ENCODE measurements at places on chromosomes 2 and 18.
A peak's percentile ranks its signal among the peaks of the same experiment; 100 is the strongest.

GRCh38 chr2:187922846-187923245 lies 368.6 kb upstream of the TFPI start:
- DNase-seq: peak; percentile 84

DNA sequence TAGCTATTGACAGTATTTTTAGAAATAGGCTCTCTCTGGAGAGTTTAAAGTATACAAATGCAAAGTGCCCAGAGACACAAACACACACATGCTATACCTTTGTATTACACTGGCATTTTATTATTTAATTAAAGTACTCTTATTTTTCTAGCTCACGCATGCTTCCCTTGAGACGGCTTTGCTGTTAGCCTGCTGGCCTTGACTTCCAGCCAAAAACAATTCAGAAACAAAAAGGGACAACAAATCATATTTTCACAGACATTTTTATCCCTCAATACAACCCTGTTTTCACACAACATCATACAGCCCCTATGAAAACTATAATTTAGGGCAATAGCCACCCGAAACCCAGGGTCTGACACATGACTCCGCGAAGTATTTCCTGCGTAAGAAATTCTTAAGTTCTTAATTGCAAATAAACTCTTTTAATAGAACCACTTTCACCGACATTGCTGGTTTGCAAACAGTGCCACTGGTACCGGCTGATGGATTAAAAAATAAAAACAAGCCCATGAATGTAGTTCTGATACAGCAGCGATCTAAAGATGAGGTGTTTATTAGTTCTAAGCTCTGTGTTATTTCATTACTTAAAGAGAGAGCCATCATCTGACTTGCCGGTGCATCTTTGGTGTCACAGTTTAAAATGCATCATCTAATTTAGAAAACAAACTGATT lies 185.1 kb downstream of the TCF4 start:
- peak; percentile 42 for DNase-seq

- DNase-seq: no peak
Measured at GRCh38 chr2:60499651-60500265, 53.7 kb downstream of the BCL11A start.

- no peak for DNase-seq
Measured at GRCh38 chr2:126663184-126663963, 7.4 kb downstream of the GYPC start.

DNA sequence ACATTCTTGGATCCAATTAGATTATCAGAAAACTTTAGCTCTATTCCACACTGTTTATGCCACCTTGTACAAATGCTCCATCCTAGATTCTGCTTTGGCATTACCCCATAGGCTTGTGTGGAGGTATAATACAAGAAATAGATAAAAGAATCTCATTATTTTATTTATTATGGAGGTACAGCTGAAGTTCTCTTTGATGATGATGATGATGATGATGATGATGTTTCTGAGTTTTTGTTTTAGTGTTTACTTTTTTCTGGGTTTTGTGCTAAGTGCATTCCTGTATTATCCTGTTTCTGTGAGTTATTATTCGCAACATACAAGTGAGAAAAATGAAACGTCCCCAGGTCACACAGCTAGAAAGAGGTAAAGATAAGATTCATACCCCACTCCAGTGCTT lies 43.4 kb downstream of the ANXA4 start:
- DNase-seq: no peak

DNA sequence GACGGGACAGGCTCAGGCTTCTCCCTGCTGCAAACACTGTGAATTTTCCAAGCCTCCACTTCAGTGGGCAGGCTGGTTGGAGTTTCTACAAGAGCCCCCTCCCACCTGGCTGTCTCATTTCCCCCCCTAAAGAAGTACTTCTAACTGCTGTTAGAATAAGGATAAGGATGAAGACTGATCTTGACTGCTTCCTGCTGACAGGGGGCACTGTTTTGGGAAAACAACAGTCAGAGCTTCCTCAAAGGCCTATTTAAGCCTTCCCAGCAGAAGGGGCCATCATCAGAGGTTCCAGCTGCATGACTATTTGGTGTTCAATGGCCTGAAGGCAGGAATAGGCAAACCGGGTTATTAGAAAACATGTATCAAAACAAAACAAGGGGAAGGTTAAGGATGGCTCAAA lies 1162.8 kb downstream of the DSC3 start:
- DNase-seq: no peak

GRCh38 chr2:74528600-74529356 lies 728 bp downstream of the AUP1 start:
- DNase-seq: no peak

DNA sequence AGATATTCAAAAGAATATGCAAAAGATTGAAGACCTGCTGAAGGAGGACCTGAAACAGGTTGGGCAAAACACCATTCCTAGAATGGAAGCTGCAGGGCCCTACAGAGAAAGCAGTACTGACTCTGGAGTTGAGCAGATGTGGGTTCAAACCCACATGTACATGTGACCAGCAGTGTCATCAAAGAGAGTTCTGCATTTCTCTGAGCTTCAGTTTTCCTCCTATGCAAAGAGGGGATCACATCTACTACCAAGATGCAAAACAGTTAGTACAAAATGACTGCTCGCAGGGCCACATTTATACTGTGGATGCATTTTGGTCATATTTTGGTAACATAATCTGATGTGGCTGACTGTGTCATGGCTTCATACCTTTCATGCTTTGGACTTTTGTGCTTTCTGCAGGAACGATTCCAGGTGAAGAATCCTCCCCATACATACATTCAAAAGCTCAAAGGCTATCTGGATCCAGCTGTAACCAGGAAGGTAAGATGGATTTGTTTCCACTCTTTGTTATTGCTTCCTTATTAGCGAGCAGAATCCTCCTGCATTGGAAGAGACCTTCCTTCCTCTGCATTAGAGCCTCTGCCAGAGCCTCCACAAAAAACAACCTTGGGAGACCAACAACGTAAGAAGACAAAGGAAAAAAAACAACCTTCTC lies 174.8 kb downstream of the PRPF40A start:
- DNase-seq: no peak

DNA sequence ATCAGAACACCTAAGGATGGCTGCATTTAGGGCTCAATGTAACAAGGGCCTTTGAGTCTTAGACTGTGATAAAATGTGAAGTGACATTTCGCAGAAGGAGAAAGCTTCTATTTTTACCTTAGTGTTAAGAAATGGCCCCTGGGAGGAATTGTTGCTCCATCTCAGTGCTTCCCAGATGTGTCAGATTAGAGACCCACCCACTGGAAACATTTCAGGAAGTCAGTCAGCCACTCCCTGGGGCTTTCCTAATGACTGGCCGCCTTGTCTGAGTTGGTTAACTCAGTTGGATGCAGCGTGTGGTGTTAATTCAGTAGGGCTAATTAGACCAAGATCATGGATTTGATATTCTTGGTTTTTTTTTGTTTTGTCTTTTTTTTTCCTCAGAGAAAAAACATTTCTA lies 355.9 kb downstream of the PIK3C3 start:
- peak; percentile 22 for DNase-seq

DNA sequence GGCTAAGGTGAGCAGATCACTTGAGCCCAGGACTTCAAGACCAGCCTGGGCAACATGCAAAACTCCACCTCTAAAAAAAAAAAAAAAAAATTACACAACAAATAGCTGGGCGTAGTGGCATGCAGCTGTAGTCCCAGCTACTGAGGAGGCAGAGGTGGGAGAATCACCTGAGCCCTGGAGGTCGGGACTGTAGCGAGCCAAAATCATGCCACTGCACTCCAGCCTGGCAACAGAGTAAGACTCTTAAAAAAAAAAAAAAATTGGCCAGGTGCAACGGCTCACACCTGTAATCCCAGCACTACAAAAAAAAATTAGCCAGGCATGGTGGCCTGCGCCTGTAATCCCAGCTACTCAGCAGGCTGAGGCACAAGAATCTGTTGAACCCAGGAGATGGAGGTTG lies 7.3 kb downstream of the STARD7 start:
- no peak for DNase-seq

GRCh38 chr2:54254180-54254579 lies 1.8 kb downstream of the TSPYL6 start:
- DNase-seq: no peak

DNA sequence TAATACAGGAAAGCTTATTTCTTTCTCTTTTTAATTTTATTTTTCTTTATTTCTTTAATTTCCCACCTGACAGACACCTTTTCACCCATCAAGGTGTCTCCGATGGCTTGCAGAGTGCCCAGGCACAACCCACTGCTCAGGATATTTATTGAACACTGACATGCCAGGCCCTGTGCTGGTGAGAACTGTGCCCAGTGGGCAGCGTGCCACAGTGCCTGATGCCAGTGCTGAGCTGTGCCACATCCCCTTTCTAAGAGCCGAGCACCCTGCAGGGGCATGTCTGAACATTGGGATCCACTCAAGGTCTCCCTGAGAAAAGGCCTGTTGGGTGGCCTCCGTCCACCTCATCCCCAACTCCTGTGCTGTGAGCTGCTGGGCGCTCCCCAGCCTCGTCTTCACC lies 158.6 kb upstream of the RAB6C start:
- DNase-seq: no peak

DNA sequence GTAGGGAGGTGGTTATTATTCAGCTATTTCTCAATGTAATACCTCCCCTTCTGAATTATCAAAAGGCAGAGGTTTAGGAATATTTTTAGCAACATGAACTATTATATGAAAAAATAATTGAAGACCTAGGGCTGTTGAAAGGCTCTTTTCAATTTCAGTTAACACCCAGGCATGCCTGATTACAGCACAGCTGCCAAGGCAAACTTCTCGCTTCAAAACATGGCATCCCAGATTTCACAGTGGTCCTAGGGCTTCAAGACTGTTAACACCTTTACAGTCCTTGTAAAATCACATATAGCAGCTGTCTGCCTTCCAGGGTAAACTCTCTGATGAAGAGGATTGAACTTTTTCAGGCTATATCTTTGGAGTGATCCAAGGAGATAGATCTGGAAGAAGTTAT lies 23.2 kb downstream of the CTLA4 start:
- no peak for DNase-seq

DNA sequence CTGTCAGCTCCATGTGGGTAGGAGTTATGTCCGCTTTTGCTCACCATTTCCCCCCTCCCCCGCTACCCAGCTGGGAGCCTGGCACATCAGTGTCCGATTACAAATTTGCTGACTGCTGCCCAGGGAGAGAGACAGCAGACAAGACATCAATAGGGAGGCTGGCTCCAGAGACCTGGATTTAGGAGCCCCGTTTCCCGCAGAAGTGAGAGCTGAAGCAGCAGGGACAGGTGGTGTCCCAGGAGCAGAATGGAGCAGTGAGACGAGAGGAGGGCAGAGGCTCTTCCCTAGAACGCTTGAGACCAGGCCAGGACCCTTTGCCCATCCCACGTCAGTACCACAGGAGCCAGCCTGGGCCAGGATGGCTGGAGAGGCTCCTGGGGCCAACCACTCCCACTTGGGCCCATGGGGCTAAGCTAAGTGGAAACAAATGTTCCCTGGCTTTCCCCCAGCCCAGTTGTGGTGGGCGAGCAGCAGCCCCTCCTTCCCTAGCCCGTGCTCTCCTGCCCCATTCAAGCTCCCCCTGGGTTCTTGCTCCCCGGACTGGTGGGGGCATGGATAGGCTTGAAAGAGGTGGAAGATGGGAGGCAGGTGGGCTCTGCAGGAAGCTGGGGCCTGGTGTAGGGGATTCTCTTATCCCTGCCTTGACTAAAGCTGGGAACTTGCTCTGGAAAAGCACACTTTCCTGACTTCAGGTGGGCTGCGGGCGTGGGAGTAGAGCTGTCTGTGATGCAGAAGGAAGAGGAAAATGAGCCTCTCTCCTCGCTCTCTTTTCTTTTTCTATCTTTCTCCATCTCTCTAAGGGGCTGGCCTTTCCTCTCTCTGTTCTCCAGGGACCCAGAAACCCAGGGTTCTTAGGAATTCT lies 4.1 kb upstream of the WNT6 start:
- no peak for DNase-seq

DNA sequence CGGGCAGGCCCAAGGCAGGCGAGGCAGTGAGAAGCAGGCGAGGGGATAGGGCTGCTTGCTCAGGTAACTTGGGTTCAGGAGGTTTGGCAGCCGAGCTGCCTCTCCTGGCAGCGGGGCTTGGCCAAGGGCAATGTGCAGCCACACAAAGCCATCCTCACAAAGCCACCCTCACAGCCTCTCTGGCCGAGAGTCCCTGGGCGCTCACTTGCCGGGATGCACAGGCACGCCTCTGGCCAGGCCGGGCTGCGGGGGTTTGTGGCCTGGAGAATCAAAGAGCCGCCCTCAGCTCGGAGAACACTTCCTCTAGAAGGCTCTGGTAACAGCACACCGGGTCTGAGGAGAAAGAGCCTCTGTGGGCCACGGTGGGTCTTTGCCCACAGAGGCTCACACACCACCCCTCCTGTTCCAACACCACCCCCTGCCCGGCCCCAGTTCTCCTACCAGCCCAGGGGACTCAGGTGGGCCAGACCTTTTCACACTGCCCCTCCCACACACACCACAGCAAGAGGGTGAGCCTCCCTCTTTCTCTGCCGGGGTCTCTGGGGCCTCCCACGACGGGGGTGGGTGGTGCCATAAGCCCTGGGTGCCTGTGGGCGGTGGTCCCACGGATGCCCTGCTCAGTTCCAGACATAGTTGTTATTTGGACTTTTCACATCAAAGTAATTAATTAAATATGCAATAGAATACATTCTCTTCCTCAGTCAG lies 186.9 kb downstream of the ZFP36L2 start:
- no peak for DNase-seq

DNA sequence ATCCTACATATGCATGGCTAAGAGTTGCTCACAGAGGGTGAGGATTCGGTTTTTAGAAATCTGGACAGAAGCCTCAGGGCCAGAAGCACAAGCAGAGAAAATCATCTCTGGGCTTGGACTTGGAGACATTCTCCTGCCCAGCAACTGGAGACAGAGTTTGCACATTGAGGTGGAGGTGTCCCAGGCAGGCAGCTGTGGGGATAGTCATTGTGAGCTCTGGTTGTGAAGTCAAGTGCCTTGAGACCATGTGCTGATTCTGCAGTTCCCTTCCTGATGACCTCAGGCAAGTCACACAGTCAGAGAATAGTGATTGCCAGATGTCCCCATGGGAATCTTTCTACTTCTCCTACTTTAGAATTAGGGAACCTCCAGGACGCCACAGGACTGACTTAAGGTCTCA lies 108.4 kb upstream of the LDAH start:
- DNase-seq: no peak

DNA sequence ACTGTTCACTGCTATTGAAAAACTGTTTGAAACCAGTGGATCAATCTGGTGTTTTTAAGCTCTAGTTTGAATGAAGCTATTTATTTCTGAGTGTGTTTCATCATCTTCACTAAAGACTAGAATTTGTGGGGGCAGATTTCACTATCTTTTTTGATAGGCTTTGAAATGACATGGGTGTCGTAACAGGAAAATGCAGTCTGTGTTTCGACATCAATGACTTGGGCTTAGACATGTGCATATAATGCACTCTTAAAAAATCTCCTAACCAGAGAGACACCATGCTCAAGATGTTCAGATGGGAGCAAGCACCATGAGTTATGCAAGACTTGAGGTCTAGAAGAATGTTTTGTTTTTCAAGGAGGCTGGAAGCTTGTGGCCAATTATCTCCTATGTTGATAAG lies 221.6 kb downstream of the GPD2 start:
- peak; percentile 0 for DNase-seq

DNA sequence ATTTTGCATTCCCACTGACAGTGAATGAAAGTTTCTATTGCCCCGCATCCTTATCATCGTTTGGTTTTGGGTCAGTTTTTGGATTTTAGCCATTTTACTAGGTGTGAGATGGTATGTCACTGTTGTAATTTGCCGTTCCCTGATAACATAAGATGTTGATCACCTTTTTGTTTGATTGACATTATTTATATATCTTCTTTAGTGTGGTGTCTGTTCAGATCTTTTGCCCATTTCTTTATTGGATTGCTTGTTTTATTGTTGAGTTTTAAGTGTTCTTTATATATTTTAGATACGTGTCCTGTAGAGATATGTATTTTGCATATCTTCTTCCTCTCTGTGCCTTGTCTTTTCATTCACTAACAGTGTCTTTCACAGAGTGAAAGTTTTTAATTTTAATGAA lies 55.3 kb downstream of the EPC2 start:
- DNase-seq: no peak

GRCh38 chr2:54979321-54980044 lies 70.8 kb downstream of the RTN4 start:
- DNase-seq: no peak
